ENCODE measurements at places on chromosomes 11 and 22.

DNA sequence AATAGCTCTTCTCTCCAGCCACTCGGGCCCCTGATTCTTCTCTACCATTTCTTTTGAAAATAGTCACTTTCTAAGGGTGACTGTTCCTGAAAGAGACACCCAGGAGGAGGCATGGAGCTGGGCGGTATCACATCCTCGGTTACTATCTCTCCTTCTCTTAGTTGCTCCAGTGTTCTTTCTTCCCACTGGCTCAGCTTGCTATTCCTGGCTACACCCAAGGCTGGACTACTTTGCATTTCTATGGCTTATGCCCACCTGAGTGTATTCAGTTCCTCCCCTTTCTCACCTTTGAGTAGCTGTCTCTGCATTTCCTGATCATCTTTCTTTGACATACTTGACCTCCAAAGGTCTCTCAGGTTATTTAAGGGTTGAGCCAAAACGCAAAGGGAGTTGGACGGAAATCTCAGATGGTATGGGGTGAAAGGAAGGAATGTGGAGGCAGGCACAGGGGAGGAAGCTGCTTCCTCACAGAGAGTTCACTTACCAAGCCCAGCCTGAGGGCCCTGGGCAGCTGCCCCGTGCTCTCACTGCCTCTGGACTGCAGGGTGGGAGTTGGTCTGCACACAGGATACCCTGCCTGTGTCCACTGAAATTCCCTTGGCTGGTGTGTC, 155.7 kb downstream of the SNX19 start:
- no peak for DNase-seq

DNA sequence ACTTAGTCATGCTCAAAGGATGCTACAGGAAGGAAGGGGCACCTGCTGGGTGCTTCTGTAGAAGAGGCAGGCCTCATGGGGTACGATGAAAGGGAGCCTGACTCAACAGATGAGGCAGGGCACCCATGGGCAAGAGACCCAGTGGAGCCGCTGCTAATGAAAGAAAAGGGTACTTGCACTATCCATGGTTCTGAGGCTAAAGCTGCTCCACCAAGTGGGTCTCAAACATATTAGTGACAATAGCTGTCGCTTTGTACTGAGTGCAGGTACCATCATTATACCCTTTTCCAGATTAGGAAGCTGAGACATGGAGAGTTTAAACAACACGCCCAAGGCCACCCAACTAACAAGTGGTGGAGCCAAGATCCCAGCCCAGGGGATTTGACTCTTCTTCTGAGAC, 127.5 kb upstream of the SERPIND1 start:
- no peak for DNase-seq

- no peak for DNase-seq
Measured at GRCh38 chr11:114008331-114008730, 33.4 kb downstream of the HTR3A start.

DNA sequence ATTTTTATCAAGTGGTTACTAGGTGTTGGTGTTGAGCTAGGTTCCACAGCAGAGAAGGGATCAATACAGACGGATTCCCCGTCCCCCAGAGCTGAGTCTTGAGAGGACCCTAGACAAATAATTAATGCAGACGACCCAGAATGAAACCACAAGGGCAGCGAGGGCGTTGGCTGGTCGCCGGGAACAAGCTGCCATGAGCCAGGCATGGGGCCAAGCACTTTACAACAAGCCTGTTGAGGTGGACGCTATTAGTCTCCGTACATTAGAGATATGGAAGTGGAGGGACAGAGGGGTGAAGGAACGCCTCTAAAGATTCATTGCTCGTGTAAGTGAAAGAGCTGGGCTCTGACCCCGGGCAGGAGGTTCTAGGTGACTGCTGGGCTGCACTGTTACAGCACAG, 77.1 kb upstream of the EIF3D start:
- no peak for DNase-seq

Measured in glutamatergic neuron (in vitro differentiated cells).